ENCODE measurements at places on chromosomes 4 and X. TPM values are rescaled to one million over a fixed set of nuclear protein-coding genes. Genes with fewer than 3 reads are reported as not detected.

DNA sequence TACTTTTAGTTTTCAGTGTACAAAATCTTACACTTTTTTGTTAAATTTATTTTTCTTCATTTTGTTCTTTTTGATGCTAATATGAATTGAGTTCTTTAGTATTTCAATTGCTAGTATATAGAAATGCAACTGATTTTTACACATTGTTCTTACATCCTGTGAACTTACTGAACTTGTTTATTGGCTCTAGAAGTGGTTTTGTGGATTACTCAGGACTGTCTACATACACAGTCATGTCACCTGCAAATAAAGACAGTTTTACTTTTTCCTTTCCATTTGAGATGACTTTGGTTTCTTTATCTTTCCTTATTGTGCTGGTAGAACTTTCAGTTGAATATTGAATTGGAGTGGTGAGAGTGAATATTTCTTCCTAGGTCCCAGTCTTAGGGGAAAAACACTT is 40.8 kb upstream of the ANXA10 start:
- no peak overlapping the region for H3K27ac ChIP-seq
- no peaks in the 10 kb centered on the region for H3K4me1 ChIP-seq
- no peak overlapping the region for H3K4me3 ChIP-seq
- no peaks in the 10 kb centered on the region for H3K36me3 ChIP-seq
- no peak for DNase-seq
- no peaks in the 10 kb centered on the region for H3K27me3 ChIP-seq

DNA sequence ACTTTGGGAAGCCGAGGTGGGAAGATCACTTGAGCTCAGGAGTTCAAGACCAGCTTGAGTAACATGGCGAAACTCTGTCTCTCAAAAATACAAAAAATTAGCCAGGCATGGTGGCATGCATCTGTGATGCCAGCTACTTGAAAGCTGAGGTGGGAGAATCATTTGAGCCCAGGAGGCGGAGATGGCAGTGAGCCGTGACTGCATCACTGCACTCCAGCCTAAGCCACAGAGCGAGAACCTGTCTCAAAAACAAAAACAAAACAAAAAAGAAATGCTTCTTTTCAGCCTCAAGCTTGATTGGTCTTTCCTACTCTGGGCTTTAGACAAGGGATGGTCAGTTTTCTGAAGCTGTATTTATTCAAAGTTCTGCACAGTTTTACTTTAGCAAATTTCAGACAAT is 15.8 kb upstream of the DHRSX start:
- H3K27ac ChIP-seq, result no peak overlapping the region
- DNase-seq, result no peak
- no peaks in the 10 kb centered on the region for H3K36me3 ChIP-seq
- no peaks in the 10 kb centered on the region for H3K4me1 ChIP-seq

- no peak overlapping the region for H3K27ac ChIP-seq
- H3K36me3 ChIP-seq, result no peaks in the 10 kb centered on the region
- DNase-seq, result no peak
- H3K27me3 ChIP-seq, result no peaks in the 10 kb centered on the region
- H3K4me1 ChIP-seq, result no peaks in the 10 kb centered on the region
- no peak overlapping the region for H3K4me3 ChIP-seq
Observed at GRCh38 chr4:147605499-147605898, 11.7 kb upstream of the TMEM184C start.

DNA sequence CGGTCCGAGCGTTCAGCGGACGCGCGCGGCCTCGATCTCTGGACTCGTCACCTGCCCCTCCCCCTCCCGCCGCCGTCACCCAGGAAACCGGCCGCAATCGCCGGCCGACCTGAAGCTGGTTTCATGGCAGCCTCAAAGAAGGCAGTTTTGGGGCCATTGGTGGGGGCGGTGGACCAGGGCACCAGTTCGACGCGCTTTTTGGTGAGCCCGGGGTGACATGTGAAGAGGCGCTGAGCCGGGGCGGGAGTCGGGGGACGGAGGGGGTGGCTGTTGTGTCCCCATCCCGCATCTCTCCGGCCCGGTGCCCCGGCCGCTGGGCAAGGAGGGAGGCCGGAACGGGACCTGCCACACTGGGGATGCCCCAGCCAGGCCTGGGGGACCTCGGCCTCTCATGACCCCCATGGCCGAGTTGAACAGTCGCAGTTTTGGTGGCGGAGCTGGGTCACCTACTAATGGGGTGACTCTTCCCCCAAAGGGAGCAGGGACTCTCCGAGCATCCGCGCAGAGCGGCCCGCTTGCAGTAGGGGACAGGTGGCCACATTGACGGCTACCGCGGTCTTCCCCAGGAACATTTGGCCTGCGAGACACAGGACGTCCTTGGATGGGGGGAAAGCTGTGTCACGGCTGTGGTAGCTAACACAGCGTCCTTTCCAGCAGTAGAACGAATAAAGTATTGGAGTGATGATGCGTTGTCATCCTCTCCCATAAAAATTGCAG is at the start of gene GK:
GK (plus strand) TSS at position 9 of the 717 bp plus-strand sequence; CDS start at position 124, 115 bp downstream.
- no peaks in the 10 kb centered on the region for H3K4me1 ChIP-seq
- H3K27me3 ChIP-seq, result no peaks in the 10 kb centered on the region
- no peak for DNase-seq
- H3K36me3 ChIP-seq, result no peaks in the 10 kb centered on the region

DNA sequence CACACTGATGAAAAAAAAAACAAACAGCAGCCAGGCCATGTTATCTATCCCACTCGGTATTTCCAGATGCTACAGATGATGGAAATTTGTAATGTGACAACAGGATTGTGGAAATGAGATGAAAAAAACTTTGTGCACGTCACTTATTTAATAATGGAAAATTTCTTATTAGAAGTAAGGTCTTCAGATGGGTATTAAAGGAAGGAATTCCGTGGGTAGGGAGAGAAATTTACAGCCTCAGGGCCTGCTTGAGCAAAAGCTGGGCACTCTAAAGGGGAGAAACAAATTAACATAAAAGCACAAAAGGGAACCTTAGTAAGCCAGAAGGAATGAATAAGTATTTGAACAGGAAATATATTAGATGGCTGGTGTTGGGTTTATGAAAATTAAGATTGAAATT is 4.2 kb upstream of the PKD2 start:
- no peaks in the 10 kb centered on the region for H3K36me3 ChIP-seq
- no peak for DNase-seq
- H3K4me1 ChIP-seq, result no peaks in the 10 kb centered on the region
- no peak overlapping the region for H3K4me3 ChIP-seq

GRCh38 chrX:30572678-30573077 is 4.9 kb downstream of the TASL start:
- no peaks in the 10 kb centered on the region for H3K27me3 ChIP-seq
- H3K4me1 ChIP-seq, result peaks cover 5% of the 10 kb centered on the region

TRO gene
- 107 TPM for polyA plus RNA-seq

AWAT2 gene
- not detected for polyA plus RNA-seq

Data from pancreas (tissue), 10 donors.